ENCODE measurements at places on chromosomes 1 and 21.

- DNase-seq: peak; percentile 78
Observed at GRCh38 chr21:44454747-44455523, at the start of gene LRRC3. Gene LRRC3, plus strand, starts transcription at chr21:44455510. Its CDS starts 1,135 bp downstream, at chr21:44456645.

DNA sequence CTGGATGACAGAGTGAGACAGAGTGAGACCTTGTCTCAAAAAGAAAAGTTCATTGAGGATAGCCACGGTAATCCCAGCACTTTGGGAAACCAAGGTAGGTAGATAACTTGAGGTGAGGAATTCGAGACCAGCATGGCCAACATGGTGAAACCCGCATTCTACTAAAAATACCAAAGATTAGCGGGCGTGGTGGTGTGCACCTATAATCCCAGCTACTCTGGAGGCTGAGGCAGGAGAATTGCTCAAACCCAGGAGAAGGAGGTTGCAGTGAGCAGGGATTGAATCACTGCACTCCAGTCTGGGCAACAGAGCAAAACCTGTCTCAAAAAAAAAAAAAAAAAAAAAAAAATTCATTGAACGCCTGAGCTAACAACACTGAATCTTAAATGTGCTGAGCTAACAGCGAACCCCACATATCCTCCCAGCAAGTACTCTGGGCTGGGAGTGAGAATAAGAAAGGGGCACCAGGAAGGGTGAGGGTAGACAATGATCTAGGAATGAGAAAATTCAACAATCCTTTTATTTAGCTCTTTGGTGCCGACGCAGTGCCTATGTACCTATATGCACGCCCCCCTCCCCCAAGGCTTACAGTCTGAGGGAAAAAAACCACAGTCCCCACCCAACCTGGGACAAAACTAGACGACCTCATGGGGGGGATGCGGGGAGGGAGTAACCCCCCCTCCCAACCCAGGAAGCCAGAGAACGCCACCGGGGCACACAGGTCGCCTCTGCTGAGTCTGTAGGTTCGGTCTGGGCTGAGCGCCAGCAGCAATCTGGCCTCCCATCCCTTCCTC lies 1.4 kb upstream of the CACNA1S start:
- DNase-seq: no peak

DNA sequence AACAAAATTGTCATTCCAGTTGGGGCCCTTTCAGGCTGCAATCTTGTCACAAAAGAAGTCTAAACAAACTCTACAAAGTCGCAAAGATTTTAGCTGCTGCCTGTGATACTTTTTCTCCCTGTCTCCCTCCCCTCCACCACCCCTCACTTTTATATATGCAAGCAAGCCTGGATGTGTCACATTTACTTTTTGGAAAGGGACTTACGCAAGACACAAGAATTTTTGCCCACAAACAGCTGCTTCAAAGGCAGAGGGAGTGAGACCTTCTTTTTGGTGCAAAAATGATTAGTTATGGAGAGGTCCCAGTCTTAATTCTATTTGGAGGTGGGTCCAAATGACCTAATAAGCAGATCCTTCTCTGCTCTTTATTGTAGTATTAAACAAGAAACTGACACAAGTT lies 22.9 kb upstream of the RALGPS2 start:
- no peak for DNase-seq

GRCh38 chr1:64956733-64957441 lies 9.5 kb downstream of the JAK1 start:
- no peak for DNase-seq

DNA sequence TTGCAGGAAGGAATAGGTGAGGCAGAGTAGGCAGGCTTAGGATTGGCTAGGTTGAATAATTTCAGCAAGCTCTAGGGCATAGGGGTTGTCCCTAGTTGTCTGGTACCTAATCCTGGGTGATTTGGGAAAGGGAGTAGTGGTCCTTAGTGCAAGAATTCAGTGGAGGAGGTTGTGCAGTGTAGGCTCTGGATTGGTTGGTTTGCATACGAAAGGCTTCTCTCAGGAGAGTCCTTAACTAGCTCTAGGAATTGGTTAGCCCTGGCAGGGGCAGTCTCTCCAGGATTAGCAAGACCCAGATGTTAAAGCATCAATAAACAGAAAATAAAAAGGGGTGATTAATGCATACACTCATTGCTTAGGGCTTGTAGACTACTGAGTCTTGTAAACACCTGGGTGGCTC lies 9.6 kb upstream of the CD101 start:
- DNase-seq: no peak

DNA sequence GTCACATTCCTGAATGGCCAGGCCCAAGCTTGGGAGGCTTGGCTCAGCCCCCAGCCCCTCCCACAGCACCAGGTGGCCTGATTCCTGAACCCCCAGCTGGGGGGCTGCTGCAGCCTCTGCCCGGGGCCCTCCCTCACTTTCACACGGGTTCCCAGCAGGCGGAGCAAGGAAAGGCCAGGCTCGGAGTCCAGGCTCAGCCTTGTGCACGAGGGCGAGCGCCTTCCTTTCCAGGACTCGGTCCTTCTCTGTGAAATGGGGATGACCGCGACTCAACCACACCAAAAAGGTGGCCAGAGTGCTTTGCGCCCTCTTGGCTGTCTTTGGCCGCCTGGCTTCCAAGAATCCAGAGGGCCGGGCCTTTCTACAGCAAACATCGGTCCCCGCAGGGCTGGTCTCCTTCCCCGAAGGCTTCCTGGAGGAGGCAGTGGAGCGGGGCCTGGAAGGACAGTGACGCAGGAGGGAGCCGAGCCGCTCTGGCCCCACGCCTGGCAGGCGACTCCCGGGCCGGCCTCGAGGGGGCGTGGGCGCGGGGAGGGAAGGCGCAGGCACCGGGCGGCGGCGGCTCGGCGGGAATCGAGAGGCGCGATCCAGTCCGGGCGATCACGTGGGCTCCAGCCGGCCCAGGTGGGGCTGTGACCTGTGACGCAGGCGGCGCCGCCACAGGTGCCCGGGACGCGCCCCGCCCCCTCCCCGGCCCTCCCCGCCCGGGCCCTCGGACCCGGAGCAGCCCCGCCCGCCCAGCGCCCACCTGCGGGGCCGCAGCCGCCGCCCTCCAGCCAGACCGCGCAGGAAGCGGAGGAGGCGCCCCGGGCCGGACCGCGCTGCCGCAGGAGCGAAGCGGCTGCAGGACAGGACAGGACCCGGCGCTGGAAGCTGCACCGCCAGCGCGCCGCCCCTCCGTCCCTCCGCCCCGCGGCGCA lies at the start of gene ARHGEF16:
Gene ARHGEF16, plus strand, starts transcription at position 775 of the 920 bp plus-strand sequence. CDS start 8,420 bp downstream, outside the sequence.
- DNase-seq: peak; percentile 22

- DNase-seq: no peak
Observed at GRCh38 chr1:183702087-183702812, 49.1 kb upstream of the APOBEC4 start.

GRCh38 chr1:191255354-191256054 lies 777.8 kb upstream of the BRINP3 start:
- DNase-seq: no peak

DNA sequence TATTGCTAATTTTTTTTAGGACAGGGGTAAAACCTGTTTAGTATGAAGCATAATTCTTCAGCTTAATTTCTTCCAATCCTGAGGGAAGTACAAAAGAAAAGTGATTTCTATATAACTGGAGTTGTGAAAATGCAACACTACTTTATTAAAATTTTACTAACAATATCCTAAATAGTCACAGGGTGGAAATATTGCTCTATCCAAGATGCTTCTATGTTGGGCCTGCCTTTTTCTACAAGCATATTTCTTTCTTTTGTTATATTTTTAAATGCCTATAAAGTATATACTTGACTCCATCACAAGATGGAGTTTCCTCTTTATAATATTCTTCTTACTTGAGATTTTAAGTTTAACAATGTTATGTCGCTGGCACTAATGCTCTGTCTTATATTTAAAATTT lies 37.9 kb downstream of the DTL start:
- DNase-seq: no peak

DNA sequence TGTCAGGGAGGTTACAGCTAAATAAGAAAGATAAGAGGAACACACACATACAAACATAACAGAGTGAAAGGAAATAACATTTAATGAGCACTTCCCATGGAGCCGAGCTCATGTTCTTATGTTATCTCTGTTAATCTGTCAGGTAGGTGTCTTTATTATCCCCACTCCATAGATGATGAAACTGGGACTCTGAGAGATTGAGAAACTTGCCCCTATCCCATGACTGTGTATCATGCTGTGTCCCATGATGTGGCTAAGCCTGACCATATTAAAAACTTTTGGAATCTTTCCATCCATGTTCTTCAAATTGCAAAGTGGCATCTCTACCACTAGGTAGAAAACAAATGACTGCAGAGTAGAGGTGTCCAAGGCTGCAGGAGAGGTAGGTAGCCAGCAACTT lies 285.2 kb upstream of the SGIP1 start:
- no peak for DNase-seq

DNA sequence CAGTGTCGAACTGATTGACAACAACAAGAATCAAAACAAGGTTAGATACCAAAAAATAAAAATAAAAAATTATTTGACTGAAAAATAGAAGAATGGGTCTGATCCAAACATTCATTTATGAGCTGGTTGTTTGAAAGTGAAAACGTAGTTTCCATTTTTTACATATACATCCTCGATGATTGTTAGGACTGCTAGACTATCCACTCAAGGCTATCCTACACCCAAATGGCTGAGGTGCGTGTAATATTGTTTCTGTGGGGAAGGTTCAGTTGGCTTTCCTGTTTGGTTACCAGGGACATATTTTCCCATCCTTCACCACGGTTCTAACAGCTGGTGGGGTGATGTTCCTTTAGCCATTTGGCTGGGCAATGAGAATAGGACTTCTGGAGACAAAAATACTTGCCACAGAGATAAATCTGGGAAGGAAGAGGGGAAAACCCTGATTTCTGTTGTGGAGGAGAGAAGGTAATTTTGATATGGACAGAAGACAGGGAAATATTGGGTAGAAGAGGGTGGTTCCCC lies 66.3 kb downstream of the MAP3K7CL start:
- no peak for DNase-seq

- no peak for DNase-seq
Observed at GRCh38 chr1:66405061-66405460, 128.9 kb upstream of the SGIP1 start.

- DNase-seq: no peak
Observed at GRCh38 chr1:56808410-56808809, 10.8 kb downstream of the FYB2 start.

- DNase-seq: no peak
Observed at GRCh38 chr1:192153276-192153675, 5.0 kb upstream of the RGS18 start.

- DNase-seq: no peak
Observed at GRCh38 chr1:199522936-199523335, 504.6 kb upstream of the NR5A2 start.

DNA sequence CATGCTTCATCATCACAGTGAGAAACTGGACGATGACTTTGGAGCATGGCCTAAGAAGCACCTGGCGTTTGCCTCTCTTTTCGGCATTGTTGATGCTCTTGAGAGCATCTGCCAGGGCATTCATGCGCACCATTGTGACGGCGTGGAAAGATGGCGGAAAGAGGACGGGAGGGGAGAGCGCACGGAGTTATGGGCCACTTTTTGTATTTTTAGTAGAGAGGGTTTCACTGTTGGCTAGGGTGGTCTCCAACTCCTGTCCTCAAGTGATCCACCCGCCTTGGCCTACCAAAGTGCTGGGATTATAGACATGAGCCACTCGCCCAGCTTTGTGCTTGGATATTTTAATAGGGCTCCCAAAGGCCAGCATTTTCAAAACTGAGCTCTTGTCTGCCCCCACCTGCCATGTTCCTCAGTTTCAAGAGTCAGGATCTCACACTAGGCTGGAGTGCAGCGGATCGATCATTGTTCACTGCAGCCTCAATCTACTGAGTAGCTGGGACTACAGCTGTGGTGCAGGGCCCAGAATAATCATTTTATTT lies 5.3 kb downstream of the RPS8 start:
- DNase-seq: no peak

DNA sequence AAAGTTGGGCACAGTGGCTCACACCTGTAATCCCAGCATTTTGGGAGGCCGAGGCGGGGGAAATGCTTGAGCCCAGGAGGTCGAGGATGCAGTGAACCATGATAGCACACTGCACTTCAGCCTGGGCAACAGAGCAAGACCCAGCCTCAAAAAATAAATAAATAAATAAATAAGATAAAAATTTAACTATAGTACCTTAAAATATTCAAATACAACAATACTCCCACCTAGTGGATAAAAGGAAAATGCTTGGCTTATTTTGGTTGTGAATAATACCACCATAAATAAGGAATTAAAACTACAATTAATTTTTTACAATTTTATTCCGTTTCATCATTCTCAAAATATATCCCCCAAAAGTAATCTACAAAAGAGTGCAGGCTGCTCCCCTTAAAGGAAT lies 8.1 kb downstream of the PSMG1 start:
- DNase-seq: no peak

- no peak for DNase-seq
Observed at GRCh38 chr1:17189632-17189990, 15.3 kb upstream of the PADI1 start.

DNA sequence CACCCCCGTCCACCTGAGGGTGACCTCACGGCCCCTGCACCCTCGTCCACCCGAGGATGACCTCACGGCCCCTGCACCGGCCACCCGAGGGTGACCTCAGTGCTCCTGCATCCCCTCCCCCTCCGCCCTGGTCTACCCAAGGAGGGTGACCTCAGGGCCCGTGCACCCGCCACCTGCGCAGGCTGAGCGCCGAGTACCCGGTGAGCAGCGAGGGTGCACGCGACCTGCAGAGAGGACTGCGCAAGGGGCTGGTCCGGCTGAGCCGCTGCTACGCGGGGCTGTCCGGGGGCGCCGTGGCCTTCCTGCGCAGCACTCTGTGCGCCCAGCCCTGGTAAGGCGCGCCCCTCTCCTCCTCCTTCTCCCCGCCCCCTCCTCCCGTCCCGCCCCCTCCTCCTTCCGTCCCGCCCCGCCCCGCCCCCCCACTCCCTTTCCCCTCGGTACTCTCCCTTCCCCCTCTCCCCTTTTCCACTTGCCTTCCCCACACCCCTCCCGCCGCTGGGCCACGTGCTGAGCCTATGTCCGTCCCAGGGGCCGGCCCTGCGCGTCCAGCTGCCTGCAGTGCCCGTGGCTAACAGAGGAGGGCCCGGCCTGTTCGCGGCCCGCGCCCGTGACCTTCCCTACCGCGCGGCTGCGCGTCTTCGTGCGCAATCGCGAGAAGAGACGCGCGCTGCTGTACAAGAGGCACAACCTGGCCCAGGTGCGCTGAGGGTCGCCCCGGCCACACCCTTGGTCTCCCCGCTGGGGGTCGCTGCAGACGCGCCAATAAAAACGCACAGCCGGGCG lies 28.4 kb downstream of the TRIM11 start:
- peak; percentile 22 for DNase-seq

- DNase-seq: no peak
Observed at GRCh38 chr1:63951059-63951946, 177.5 kb downstream of the ROR1 start.

- no peak for DNase-seq
Observed at GRCh38 chr1:164311377-164311776, 247.6 kb upstream of the PBX1 start.

DNA sequence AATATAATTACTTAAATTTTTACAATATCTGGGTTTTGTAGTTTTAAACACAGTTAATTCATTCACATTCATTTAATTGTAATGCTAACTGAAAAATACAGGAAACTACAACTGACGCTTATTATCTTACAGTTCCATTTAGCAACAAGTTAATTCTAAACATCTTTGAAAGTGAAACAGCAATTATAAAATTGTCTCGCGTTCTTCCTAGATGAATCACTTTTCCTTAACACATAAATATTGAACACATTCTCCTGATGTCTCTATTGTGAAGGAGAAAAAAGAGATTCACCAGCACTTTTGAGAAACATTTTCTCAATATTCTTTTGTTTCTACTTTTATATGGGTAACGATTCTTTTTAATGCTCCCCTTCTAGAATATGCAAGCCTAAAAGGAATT lies 6.4 kb downstream of the PTGFR start:
- DNase-seq: no peak
